ENCODE measurements at places on chromosomes 1 and 21.

GRCh38 chr1:37274938-37275631, 199.3 kb upstream of the ZC3H12A start:
- DNase-seq: no peak

- DNase-seq: no peak
Measured at GRCh38 chr1:96145492-96145891, 576.1 kb upstream of the PTBP2 start.

- no peak for DNase-seq
Measured at GRCh38 chr21:28991861-28992525, 684 bp downstream of the LTN1 start.

DNA sequence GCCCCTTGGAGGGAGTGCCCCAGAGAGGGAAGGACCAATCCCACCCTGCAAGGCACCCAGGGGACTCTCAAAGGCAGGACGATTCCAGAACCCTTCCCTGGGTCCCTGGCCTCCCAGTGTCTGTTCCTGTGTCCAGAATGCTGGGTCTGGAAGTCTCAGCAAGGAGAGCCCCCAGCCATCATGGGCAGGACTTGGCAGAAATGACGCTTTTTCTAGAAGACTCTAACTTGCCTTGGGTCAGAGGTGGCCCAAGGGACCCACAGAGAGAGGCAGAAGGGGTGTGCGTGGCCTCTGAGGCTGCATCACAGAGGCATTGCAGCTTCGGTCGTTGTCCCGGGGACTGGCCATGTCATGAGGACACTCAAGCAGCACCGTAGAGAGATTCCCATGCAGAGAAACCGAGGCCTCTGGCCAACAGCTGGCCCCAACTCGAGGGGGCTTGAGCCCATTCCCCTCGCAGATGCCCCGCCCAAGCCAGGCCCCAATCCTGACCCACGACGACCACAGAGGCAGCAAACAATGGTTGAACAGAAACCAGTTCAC, 57.8 kb downstream of the WNT9A start:
- peak; percentile 3 for DNase-seq

GRCh38 chr1:81068726-81069125, 732.0 kb upstream of the ADGRL2 start:
- no peak for DNase-seq

DNA sequence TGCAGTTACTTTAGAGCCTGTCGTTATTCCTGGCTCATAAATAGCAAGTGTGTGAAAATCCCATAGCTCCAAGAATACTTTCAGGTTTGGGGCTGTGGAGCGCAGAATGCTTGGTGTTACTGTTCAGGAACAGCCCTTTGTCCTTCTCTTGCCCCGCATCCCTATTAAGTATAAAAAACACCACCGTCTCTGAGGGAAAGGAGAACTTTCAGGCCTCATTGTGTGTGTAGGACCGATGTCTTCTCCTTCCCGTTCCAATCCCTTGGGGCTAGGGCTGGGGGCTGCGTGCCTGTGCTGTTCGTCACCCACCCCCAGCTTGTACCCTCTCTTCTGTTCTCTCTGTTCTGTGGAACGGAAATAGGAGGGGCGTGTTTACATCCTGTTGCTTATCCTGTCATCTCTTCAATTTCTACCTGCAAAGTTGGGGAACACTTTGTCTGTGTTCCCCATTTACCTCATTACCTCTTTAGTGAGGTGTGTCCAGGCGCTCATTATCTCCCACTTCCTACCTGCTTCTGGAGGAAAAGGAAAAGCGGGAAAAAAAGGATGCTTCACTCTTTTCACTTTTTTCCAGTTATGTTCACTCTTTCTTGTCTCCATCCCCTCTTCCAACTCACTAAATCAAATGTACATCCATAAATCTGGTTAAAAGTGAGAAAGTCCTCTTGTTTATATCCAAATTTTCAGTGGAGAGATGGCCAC, 788 bp upstream of the TXNIP start:
- DNase-seq: no peak

DNA sequence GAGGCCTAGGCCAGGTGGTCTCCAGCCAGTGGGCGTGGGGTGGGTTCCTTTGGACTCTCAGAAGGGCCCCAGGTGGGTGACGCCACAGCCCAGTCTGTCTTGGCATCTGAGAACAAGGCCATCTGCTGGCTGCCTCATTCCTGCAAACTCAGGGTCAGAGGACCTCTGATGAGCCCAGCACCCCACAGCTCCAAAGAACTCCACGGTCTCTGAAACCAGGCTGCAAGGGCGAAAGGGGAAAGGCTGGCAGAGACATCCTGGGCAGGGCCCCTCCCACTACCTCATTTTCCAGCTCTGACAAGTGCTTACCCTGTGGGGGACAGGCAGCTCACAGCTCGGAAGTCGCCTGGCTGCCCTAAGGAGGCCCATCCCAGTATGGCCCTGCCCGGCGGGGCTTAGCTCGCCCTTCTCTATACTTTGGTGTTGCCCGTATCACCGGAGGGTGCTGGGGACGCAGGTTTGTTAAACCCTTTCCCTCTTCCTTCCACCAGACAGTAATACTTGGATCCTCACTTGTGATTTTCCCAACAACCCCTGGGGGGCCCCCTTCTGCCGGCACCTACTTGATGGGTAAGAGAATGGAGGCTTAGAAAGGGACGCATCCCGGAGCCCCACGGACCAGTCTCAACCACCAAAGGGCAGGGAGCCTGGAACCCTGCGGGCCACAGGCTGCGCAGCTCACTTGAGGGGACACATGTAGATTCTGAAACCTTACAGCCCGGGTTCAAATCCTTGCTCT, 10.9 kb upstream of the EDN2 start:
- peak; percentile 50 for DNase-seq

DNA sequence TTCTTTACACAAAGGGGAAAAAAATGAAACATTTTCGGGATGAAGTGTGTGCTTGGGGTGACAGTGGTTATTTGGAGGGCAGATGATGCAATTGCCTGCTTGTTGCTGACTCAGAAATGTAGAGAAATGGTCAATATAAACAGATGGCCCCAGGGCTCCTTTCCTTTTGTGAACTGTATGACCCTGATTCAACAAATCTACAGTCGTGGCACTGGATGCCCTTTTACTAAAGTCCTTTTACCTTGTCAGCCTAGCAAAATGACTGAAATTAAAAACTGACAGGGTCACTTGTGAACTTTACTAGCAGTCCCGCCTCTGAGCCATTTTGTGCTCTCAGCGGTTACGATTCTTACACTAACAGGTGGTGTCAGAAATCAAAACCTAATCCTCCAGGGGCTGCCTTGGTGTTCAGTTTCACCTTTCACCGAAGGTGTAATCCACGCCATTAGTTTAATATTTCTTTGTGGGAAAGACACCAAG, 49.8 kb downstream of the GREM2 start:
- DNase-seq: no peak

DNA sequence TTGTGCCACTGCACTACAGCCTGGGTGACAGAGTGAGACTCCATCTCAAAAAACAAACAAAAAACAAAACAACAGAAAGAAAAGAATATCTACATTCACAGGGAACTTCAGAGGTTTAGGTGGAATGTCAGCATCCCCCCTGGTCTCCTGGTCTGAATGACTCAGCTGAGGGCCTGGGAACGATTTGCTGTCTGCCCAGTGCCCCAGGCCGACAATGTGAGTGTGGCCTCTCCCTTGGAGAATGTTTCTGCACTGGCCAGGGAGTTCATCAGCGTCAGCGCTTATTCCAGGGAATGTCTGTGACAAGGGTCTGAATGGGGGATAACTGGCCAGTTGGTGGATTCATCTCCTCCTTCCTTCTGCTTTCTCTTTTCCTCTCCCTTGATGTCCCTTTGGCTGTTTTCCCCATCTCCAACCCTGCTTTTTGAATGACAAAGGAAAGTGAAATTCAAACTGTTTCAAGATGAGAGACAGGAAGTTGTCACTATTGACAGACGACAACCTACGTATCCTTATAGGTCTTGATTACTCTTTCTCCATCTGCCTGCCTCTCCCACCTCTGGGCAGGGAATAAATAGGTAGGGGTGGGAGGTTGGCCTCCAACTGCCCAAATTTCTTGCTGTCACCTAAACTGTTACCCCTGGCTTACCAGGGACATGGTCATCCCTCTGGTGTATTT, 213.1 kb downstream of the HHAT start:
- no peak for DNase-seq

DNA sequence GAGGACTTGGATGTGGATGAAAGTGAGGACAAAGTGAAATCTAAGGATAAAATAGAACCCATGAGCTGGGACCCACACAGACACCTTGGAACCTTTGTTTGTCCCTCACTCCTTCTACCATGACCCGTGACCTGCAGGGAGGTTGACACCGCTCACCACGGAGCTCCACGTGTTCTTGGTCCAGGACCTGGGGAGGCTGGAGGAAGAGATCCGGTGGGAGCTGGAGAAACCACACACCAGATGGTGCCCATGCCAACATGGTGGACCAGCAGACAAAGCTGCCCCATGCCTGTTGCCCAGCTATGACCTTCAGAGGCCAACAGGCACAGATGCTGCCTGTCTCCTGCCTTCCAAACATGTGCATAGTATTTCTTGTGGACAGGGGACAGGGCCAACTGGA, 721.9 kb downstream of the PTPRU start:
- DNase-seq: no peak

DNA sequence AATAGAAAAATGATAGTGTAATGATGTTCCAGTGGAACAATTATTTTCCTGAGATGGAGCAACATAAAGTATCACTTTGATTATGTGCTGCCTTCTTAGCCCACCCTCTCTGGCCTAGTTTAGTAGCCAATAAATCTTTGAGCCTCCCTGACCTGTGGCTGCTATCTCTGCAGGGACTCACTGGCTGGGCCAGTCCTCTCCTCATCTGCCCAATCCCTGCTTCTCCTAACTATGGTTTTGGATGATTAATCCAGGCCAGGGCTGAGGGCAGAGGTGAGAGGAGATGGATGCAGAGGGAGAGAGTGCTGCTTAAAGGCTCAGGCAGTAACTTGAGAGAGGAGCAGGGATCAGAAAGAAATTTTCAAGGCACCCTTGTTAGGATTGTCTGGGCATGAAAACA, 89.0 kb upstream of the CD34 start:
- no peak for DNase-seq

- DNase-seq: no peak
Measured at GRCh38 chr21:36636016-36636415, 62.9 kb upstream of the SIM2 start.

DNA sequence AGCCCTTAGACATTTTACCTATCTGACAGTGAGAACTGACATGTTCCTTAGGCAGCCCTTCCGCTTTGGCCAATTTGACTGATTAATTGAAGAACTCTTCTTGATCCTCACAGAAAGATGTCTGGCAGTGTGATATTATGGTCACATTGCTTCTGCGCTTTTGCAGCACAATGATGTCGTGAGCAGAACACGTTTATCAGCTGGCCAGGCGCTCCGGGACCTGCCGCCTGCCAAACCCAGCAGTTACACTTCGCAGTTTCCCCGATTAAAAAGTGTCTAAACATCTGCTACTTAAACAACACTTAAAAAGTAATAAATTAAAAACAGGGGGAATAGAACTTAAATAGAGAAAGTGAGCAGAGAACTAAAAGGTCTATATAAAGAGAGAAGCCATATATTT, 103.5 kb upstream of the ETS2 start:
- no peak for DNase-seq

DNA sequence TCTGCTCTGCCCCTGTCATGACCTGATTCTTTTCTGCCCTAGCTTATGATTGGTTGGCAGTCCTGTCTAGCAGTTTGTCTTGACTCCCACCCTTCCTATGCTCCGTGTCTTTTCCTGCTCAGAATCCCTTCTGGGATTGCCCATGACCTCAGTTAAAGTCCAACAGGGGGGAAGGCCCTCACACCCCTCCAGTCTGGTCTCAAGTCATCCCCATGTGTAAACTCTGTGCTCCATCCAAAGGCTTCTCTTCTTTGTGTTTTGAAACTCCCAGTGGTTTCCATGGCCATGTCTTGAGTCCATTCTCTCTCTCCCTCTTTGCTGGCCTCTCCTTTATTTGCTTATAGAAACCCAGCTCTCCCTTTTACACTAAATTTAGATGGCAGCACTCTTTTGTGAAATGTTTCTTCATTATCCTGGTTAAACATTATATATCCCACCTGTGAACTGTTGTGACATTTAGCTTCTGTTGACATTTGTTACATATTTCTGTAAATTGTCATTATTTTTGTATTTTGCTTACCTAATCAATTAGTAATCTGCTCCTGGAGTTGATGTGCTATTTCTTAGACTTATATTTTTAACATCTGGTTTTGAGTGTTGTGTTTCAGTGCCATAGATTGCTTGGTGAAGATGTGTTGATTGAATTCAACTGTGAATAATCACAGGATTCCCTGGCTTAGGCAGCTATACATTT, 48.9 kb upstream of the GCLM start:
- no peak for DNase-seq

GRCh38 chr1:6984536-6984935, 199.3 kb downstream of the CAMTA1 start:
- no peak for DNase-seq

DNA sequence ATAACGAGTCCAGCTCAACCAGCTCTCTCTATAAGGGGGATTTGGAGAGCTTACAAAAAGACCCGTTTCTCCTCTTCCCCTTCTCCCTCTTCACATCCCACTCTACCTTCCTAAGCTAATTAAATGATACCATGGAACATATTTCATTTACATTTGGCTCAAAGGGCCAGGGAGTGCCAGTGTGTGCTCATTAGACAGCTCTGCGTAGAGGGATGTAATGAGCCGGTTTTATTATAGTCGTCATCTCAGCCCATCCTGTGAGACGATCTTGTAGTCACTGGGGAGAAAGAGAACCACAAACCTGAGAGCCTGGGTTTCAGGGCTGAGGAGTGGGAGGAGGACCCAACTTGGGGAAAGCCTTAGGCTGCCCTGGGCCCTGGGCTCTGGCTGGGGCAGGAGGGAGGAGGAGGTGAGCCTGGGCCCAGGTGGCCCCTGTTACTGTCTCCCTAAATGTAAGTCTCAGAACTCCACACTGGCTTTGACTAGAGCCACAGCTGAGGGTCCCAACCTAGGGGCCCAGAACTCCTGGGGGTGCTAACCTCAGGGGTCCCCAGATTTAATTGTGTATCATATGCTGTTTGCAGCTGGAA, 354.6 kb downstream of the MATN1 start:
- DNase-seq: no peak

- DNase-seq: no peak
Measured at GRCh38 chr1:212413902-212414327, 771 bp downstream of the PACC1 start.

GRCh38 chr1:15489052-15489736, 13.3 kb downstream of the CELA2B start:
- DNase-seq: no peak

- DNase-seq: no peak
Measured at GRCh38 chr1:31785947-31786290, 21.8 kb upstream of the ADGRB2 start.

- DNase-seq: no peak
Measured at GRCh38 chr1:187648091-187648490, 819.3 kb downstream of the PLA2G4A start.

DNA sequence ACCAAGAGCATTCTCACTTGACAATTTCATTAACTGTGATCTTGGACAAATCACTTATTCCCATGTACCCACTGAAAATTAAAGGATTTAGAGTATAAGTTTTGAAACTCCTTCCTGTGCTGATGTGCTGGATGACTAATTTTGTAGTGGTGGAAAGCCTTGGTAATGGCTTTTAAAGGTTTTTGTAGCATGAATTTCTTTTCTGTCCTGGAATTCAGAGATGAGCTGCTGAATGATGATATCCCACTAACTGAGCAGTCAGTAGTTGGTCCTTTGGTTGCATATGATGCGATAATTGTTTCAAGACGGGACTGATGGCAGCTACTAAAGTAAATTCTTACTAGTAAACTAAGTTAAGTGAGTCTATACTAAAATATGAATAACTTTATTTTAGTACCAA, 5.2 kb downstream of the RPL5 start:
- no peak for DNase-seq

GRCh38 chr21:41765420-41765821, 1.4 kb downstream of the RIPK4 start:
- DNase-seq: no peak

- DNase-seq: no peak
Measured at GRCh38 chr1:78668427-78668826, 18.8 kb downstream of the IFI44 start.
